Fibroblast of upper back skin (primary cell): ENCODE measurements at places on chromosomes 2 and 18.

DNA sequence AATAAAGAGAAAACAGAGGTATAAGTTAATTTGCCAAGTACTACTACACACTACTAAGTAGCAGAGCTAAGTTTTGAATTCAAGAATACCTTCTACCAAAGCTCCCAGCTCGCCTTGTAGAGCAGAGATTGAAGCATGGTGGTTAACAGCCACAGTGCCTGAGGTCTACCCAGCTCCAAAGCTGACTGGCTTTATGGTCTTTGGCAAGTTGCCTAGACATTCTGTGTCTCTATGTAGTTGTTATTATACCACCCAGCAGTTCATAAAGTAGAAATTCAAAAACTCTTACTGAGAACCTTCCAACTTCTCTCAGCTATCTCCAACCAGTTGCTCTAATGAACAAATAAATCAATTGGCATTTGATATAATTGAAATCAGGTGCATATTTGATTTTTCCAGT lies 87.8 kb downstream of the PDE11A start:
- DNase-seq: peak; percentile 58

DNA sequence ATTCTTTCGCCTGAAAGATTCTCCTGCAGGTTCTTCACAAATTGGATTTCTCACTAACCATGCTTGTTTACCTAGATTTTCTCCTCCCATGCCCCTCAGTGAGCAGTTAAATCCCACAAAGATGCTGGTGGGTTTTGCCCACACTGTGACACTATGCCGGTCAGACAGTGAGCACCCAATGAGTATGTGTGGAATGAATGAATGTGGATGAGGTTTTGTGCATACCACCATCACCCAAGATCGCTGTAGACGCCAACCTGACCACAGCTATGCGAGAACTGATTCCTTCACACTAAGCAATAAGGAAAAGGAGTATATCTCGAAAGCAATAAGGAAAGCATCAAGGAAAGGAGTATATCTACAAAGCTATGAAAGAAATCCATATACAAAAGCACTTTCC lies 116.7 kb downstream of the PID1 start:
- peak; percentile 86 for DNase-seq

DNA sequence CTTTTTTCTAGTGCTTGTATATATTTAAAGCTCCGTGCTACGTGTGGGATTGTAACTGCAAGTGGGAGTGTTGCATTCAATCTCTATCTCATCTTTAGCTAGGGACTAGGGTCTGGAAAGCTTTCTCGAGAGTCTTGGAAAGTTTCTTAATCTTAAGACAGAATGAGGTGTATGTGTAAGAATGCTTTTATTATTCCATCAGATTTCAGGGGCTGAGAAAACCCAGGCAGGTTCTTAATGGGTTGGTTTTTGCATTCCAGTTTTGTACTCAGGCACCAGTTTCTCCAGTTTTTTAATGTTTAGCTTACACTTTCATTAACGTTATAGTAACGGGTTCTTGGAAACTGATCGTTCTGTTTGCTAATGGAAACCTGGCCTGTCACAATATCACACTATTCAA lies 20.3 kb downstream of the MRPL19 start:
- no peak for DNase-seq

GRCh38 chr18:12421732-12422131 lies 14.0 kb downstream of the PRELID3A start:
- DNase-seq: no peak

DNA sequence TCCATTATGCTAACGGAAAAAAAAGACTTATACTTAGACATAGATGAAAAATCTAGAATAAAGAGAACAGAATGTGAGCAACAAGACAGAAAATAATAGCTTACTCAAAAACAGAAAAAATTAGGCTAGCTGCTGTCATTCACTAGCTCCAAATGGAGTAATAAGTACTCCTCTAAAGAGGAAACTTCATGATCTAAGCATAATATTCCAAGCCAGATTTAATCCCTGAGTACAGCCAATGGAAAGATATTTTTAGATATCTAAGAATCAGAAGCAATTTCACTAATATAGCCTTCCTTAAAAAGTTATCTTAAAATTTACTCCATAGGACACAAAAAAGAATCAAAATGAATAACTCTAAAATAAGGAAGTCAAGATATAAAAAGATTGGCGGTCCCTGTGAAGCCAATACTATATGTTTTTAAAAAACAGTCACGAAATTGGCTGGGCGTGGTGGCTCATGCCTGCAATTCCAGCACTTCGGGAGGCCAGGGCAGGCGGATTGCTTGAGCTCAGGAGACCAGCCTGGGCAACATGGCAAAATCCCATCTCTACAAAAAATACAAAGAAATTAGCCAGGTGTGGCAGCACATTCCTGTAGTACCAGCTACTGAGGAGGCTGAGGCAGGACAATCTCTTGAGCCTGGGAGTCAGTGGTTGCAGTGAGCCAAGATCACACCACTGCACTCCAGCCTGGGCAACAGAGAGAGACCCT lies 123.2 kb upstream of the BCL2L11 start:
- DNase-seq: no peak

DNA sequence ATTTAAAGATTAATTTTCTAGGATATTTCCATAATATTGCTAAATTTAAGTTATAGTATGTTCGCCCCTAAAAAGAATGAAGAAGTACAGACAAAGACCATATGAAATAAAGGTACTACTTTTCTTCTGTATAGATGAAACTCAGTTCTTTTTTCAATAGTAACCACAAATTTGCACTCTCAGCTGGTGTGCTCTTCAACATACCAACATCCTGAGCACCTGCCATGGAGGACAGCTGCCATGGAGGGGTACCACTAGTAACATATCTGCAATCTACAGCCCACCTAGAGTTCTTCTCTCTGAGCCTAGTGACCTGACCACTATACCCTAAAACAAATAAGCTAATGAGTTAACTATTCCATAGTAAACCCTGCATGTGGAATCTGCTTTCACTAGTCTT lies 36.8 kb upstream of the ERCC3 start:
- no peak for DNase-seq

DNA sequence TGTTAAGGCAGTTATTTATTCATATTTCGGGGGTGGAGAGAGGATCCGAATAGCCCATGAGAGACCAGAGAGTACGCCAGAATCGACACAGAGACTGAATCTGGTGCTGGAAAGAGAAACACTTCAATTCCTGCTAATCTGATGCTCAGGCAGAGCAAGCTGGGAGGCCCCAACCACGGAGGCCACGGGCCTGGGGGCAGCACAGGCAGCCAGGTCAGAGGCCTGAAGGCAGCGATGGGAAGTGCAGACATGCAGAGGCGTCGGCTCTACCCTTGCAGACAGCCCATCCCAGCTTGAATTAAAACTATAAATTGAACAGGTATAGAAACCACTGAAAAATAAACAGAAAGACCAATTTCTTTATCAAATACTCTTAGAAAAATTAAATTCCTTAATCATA lies 50.6 kb downstream of the PXDN start:
- no peak for DNase-seq

DNA sequence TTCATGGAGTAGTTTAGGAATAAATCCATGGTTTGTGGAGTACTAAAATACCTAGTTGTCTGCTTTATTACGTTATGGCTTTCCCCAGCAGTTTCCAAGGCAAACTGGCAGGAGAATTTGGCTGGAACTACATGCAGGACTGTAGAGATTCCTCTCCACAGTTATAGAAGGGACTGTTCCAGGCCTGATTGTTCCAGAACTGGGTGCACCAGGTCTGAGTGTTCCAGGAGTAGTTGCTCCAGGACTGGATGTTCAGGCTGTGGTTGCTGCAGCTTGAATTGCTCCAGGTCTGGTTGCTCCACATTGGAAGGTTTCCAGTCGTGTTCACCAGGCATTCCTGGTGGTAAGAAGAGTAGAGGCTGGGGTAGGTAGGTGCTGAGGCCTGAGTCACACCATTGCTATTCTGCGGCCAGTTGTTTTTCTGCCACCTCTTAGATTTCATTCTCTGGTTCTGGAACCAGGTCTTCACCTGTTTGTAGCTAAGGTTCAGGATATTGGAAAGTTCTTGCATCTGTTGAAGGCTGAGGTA lies 28.1 kb downstream of the SGPP2 start:
- no peak for DNase-seq

- peak; percentile 63 for DNase-seq
These were observed 451.0 kb upstream of the SETBP1 start for GRCh38 chr18:44229693-44230108.

GRCh38 chr2:102978091-102978490 lies 216.3 kb downstream of the TMEM182 start:
- no peak for DNase-seq

DNA sequence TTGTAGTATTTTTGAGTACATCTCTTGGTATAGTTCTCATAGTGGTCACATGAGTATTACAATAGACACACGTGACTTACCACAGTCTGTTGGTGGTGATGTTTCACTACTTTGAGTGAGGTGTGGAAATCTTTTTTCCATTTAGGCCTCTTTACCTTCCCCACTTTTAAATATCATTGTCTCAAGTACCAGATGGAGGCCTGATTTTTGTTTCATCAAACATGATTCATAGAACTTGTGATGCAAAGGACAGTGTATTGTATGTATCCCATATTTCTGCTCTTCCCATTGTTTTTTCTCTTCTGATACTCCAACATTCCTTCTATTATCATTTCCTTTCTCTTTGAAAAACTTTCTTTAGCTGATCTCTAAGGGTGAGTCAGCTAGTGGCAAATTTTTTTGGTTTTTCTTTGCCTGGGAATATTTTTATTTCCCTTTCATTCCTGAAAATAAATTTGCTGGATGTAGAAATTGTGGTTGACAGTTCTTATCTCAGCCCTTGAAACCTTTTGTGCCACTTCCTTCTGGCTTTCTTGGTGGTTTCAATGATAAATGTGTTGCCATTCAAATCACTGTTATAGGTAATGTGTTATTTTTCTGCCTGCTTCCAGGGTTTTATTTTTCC lies 32.8 kb downstream of the RFX8 start:
- peak; percentile 80 for DNase-seq

GRCh38 chr2:68745006-68745405 lies 10.4 kb downstream of the ARHGAP25 start:
- DNase-seq: no peak

- no peak for DNase-seq
These were observed 2.9 kb downstream of the KLHL29 start for GRCh38 chr2:23387845-23388244.

DNA sequence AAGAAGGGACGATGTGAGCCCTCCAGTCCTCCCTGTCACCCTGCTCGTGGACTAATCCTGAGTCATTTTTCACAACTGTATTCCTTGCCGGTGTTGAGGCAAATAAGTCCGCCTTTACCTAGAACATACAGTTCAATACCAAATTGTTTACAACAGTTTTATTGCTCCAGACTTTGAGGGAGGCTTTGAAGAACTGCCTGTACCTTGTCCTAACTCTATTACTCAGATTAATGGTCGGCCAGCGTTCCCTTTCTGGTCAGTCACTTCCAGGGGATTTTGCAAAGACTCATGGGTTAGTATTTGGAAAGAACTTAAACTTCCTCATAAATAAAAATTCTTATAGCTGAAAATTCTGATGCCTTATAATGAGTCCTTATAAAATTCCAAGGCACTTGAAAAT lies 85.1 kb upstream of the ZNF532 start:
- DNase-seq: no peak

- no peak for DNase-seq
These were observed 5.9 kb upstream of the PARD6G start for GRCh38 chr18:80253236-80253635.

DNA sequence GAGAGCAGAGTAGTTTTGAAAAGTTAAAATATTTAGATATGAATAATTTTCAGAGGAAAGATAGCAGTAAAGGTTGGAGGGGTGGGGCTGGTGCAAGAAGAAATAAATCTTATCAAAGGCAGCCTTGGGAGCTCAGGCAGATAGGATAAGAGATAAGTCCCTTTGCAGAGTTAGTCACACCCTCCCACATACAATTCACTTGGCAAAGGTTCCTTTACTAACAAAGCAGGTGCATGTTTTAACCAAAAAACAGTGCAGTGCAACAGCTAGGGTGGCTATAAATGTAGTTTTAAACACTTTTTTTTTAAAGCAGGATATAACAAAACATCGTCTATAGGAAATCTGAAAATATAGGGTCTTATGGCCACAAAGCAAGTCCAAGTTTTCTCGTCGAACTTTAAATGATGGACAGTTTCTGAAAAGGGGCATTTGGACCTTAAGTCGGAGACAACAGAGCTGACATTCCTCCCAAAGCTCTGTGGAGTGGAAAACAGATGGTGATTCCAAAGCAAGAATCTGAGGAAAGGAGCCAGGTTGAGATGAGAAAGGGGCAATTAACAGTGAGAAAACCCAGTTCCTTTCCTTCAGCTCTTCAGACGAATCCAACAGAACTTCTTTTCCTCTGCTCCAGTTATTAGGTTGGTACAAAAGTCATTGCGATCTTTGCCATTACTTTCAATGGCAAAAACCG lies 53.0 kb downstream of the EPHA4 start:
- DNase-seq: no peak

DNA sequence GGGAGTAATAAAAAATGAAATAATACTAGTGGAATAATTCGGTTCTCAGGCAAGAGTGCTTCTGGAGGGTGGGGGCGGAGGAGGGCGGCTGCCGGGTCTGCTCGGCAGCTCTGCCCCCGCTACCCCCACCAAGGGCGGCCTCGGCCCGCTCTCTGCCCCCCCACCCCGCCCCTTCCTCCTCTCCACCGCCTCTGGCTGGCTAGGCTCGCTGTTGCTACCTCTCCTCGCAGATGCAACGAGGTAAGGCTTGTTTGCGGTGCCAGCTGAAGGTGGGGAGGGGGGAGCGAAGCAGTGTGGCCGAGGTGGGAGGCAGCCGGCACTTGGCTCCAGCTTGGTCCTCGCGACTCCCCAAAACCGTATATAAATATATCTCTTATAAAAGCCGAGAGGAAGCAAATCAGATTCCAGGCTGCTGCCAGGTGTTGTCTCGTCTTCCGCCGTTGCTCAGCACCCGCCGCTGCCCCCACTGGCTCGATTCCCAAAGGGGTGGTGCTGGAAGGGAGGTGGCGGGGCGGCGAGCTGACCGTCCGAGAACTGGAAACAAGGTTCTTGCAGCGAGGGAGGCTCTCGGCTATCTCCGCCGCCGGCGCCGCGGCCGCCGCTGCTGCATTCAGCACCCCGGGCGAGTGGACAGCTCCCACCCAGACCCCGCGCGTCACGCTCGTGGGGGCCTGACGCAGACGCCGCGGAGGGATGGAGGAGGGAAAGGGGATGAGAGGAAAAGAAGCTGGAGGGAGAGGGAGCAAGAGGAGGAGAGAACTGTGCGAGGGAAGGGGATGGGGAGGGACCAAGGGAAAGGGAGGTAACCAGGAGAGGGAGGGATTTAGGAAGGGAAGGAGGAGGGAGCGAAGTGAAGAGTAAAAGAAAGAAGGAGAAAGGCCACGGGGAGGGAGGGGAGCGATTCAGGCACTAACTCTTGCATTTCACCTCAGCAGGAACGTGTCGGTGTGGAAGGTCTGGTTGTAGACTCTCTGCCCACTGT lies at the start of gene MARCHF4:
MARCHF4 (minus strand) TSS at position 763 of the 982 bp plus-strand sequence. CDS start 2,223 bp downstream, outside the sequence.
- peak; percentile 85 for DNase-seq
